ENCODE measurements at places on chromosomes 11 and 22.

DNA sequence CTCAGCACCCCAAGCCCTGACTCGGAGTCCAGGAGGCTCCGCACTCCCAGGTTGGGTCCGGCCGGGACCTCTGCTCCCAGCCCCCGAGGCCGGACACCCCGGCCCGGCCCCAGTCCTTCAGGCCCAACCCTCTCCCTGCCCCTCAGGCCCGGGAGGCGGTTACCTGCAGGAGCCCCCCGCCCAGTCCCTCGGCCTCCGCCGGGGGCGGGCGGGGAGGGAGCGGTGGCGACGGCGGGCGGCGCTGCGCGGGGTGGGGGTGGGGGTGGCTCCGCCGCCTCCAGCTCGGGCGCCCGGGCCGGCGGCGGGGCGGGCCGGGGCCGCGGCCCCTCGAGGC lies 310 bp downstream of the TCF20 start:
- DNase-seq = no peak

DNA sequence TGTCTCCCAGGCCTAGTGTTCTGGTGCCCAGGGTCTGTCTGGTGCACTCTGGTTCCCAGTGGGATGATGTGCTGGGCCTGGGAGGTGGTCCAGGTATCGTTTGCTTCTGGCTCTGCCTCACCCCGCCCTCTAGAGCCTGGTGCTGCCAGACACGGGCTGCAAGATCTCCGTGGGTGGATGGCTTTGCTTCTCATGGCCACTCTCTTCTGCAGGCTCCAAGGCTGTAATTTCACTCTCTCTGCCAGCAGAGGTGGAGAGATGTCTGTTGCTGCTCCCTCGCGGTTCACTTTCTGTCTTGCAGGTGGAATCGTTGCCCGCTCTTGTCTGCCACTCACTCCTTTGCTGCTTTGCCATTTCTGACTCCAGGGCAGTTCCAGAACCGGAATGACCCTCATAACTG lies 13.4 kb downstream of the NADSYN1 start:
- no peak for DNase-seq

DNA sequence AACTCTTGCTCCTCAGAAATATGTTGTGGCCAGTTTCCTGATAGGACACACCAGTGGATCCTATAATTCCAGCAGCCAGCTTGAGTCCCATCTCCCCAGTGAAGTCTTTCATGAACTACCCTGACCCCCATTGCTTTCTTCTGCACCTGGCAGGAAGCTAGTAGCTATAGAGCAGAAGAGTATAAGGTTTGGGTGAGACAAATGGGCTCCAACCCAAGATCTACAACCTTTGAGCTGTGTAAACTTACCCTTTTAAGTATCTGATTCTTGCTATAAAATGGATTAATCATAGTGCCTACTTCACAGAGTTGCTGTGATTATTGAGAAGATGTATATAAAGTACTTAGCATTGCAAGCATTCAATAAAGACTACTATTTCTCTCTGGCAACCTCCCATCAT lies 396.9 kb upstream of the CADM1 start:
- no peak for DNase-seq

GRCh38 chr11:64060861-64061444 lies 25.2 kb downstream of the FLRT1 start:
- DNase-seq = peak; percentile 24

DNA sequence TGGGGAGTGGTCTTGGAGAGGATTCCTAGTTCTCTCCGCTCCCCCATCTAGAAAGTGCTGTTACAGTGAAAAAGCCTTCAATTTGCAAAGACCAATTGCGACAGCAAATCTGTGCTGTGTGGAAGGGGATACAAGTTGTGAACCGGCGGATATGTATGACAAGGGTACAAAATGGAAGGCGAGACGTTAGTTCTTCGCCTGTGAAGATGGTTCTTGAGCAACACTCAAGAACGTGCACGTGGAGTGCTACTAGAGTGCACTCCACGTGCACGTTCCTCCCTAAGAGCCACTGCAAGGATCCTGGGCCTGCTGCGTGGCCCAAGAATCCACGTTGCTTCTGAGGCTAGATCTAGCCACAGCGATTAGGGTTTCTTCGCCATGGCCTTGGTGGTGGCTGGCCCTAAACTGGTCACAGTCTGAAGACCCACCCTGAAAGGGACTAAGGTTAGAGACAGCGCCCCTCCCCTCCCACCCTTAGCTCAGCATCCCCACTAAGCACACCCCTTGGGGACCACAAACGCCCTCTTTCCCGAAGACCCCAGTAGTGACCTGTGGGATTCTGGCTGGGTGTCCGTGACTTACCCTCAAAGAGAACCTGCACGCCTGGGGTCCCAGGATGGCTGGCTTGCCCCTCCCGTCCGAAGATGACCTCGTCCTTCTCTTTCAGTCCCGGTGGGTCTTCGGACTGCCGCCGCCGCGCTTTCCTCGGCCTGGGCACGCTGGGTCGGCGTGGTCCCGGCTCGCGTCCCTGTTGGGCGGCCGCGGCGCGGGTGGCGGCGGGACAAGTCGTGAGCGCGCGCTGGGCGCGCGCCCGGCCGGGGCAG lies 519 bp upstream of the PDE3B start:
- no peak for DNase-seq

DNA sequence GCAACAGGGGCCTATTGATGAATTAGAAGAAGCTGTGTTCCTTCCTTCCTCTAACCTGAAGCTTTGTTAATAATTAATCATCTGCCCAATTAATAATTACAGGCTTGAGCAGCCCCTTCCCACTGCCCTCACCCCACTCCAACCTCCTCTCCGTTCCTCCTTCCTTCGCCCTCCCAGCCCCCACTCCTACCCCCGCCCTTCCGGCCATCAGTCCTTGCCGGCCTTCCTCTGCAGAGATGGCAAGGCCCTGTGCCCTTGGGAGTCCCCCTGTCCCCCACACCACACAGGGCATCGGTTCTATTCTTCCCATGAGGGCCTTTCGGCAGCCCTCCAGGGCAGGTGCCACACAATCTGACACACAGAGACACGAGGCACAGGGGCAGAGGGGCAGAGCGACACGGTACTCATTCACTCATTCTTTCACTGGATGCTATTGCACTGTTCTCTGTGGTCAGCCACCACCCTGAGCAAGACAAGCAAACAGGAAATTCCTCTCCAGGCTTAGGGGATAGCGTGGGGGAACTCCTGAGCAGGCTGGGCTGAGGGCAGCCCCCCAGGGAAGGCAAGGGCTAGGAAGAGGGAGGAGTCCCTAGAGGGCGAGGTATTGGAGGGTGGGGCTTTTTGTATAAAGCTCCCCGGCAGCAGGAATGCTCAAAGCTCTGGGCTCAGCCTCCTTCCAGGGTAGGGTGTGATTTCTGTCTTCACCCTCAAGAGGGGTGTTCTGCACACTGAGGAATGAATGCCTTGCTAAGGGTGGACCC lies 14.7 kb downstream of the MGAT3 start:
- no peak for DNase-seq

- no peak for DNase-seq
These were observed 812.2 kb downstream of the BRD1 start for GRCh38 chr22:49015459-49015858.

DNA sequence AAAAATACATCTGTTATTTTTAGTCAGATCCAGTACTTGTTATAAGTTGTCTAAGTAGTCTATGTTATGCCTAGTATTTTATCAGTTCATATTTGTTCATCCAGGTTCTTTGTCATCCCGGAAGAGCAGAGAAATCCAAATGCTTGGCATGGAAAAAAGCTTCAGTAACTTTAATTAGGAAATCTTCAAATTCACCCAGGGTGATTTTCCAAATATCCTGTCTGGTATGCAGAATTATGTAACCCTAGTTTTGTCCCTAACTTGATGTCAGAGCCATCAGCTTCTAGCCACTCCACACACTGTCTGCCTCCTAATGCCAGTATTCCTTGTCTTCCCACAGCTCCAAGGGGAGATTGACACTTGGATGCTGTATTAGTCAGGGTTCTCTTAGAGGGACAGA lies 216.2 kb downstream of the ARHGAP42 start:
- no peak for DNase-seq

DNA sequence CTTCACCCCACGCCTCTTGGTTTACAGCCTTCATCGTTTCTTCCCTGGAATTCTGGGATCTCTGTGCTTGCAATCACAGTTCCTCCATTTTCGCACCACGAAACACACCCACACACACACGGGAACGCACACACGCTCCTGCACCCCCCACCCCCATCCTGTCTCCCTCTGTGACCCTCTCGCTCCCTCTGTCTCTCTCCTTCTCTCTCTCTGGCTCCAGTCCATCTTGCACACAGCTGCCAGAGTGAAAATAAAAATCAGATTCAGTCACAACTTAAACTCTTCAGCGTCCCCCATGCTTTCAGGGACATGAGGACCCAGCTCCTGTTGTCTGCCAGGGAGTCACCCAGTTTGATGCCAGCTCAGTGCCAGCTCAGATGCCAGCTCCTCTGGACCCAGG lies 3.0 kb downstream of the GAL start:
- no peak for DNase-seq

DNA sequence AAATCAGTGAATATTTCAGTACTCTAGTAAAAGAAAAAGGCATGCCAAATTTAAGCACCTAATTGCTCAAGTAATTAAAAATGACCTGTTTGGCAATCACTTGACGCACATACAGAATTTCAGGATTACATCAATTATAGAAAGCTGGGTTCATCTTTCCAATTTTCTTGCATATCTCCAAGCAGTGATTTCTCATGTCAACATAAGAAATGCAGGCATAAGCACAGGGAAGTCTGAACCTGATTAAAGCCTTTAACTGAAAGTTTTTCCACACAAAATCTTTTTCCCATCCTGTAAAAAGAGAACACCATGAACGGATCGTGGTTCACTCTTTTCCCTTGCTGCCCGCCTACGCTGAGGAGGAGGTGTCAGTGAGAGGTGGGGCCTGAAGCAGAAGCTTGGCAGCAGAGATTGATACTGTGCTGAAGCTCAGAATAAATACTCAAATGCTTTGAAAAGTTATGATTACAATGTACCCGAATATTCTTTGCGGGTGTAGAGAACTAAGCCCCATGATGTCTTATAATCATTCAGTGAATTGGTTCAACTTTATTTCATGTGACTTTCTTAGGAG lies 704.1 kb upstream of the CCDC90B start:
- no peak for DNase-seq

DNA sequence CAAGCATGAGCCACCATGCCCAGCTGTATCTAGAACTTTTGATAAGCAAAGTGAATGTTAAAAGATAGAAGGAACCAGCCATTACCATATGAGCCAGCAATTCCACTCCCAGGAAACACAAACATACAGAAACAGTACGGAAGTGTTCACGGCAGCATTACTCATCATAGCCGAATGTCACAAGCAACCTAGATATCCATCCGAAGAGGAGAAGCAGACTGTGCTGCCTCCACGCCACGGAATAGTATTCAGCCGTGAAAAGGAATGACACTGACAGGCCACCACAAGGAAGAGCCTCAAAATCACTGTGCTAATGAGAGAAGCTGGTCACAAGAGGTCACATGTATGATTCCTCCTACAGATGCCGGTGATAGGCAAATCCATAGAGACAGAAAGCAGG lies 17.6 kb upstream of the MGAT3 start:
- no peak for DNase-seq

GRCh38 chr22:26072621-26073020 lies 96.6 kb upstream of the SEZ6L start:
- DNase-seq = no peak

DNA sequence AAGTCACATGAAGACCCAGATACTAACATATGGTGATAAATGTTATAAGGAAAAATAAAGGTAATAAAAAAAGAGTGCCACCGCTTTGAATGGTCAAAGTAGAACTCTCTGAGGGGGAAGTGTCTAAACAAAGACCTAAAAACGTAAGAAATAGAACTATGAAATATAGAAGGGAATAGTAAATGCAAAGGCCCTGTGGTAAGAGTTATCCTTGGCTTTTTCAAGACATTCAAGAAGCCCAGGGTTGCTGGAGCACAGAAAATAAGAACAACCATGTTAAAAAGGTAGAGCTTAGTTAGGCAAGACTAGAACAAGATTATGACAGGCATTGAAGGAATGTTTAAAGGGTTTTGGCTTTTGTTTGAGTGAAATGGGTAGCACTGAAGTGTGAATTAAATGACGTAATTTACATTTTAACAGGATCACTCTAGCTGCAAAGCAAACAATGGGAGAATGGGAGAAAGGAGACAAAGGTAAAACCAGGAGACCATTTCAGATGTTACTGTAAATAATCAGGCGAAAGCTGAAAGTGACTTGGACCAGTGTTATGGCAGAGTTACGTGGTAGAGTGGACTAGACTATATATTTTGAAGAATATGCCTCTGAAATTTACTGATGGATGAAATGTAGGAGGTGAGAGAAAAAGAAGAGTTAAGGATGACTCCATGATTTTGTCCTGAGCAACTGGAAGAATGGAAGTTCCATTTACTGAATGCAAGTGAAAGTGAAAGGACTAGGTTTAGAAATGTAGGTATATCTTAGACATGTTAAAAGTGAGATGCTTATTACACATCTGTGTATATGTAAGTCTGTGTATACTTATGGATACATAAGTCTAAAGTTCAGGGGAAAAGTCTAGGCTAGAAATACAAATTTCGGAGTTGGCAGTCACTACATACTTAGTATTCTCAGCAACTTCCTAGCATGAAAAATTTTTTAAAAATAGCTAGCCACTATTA lies 28.5 kb downstream of the BTBD10 start:
- no peak for DNase-seq

DNA sequence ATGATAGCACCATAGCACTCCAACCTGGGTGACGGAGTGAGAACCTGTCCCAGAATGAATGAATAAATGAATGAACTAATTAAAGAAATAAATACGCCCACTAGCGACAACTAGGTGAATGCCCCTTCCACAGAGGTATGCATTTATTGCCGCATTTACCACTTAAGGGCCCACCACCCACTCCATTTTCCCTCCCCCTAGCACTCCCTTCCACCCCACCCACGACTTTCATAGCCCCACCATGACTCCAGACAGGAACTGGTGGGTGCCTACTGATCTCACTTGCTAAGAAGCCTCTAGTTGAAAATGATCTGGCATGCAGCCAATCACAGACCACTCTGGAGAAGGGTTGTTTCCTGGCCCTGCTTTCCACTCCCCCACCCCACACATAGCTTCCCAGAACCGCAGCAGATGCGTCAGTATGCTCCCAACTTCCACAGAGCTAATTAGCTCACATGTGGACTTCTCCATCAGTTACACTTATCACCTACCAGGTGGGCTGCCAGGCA lies 167.6 kb downstream of the WT1 start:
- DNase-seq = no peak

GRCh38 chr11:83819931-83820549 lies 533.9 kb upstream of the CCDC90B start:
- no peak for DNase-seq

- DNase-seq = no peak
These were observed 18.5 kb downstream of the KRTAP5-5 start for GRCh38 chr11:1647901-1648652.

DNA sequence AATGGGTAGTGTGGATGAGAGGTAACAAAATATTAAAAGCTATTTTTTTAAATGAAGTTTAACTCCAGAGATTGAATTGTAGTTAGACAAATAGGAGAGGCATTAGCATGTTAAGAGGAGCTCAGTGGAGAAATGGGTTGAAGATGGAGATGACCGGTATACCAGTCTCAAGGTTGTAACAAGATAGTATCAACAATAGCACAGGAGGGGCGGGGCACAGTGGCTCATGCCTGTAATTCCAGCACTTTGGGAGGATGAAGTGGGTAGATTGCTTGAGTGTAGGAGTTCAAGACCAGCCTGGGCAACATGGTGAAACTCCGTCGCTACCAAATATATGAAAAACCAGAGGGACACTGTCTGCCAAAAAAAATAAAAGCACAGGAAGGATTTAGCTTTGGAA lies 6.0 kb upstream of the ANKRD42 start:
- DNase-seq = no peak

- no peak for DNase-seq
These were observed 28.6 kb upstream of the PANX2 start for GRCh38 chr22:50141891-50142363.

Measured in stimulated activated CD8-positive, alpha-beta memory T cell treated with anti-CD3 and anti-CD28 coated beads, Interleukin-12 subunit alpha, Interleukin-12 subunit beta, amount 100 ng/mL, for 1 hour (primary cell).